ENCODE measurements at places on chromosomes 11 and 22.

DNA sequence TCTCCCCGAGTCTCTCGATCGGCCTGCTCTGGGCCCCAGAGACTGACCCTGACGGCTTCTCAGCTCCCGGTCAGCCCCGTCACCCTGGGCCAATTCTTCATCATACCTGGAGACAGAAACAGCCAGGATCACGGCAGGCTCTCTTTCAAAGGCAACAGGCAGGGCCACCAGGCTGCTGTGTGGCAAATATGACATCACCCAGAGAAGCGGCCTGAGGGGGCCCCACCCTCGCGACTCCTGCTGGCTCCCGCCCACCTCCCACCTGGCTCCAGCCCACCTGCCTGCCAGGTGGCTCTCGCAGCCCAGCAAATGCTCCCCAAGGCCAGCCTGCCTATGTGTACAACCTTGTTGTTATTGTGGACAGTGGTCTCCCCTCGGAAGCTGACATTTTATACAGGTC, 24.9 kb upstream of the PACSIN2 start:
- no peak for DNase-seq

DNA sequence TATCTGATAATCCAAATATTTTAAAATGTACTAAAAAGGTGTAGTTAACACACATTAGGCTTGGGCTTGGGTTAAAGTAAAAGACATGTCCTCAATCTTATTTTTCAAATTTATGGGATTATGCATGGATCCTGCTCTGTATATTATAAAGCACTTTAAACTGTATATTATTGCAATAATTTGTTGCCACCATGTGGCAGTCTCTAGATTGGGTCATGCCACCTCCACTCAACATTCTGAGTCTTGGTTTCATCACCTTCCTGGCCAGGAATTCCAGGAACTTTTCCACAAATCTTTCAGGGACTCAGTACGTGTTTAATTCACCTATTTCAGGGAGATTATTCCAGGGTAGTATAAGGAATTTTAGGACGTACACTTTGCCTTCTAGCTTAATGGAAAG, 695.5 kb downstream of the FAM181B start:
- DNase-seq, result no peak

DNA sequence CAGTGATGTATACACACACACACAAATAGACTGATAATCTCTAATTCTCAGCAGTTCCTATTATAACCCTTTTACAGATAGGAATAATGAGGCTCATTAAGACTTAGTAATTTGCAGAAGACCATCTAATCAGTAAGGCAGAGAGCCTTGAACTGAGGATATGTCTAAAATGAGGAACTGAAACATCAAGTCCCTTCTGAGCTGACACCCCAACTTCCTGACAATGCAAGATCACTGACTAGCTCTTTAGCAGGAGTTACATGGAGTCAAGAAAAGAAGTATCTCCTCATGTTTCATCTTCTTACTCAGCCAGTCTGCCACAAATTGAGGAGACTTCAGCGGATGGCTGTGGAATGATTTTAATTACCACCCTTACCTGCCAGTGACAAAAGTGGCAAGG, 193.0 kb downstream of the MSANTD4 start:
- no peak for DNase-seq

DNA sequence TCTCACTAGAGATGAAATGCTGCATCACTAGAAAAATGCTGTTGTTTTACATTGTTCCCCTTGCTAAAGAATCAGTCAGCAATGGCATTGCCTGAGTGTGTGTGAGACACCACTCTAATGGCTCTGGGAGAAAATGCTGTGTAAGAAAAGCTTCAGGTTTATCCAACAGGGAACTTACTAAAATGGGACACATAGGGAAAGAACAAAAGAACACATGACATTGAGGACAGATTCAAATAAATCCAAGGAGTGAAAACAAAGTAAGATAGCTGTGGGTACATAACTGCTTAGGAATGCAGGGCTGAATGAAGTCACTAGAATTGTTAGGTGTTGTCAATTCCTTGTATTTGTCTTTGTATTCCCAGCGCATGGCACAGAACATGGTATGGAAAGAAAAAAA, 24.2 kb downstream of the BLID start:
- no peak for DNase-seq

Measured in right forelimb (tissue), 1 donor.